ENCODE measurements at places on chromosomes 3 and 15.

GRCh38 chr3:179464323-179465092, 13.2 kb upstream of the GNB4 start:
- peak; percentile 84 for DNase-seq

DNA sequence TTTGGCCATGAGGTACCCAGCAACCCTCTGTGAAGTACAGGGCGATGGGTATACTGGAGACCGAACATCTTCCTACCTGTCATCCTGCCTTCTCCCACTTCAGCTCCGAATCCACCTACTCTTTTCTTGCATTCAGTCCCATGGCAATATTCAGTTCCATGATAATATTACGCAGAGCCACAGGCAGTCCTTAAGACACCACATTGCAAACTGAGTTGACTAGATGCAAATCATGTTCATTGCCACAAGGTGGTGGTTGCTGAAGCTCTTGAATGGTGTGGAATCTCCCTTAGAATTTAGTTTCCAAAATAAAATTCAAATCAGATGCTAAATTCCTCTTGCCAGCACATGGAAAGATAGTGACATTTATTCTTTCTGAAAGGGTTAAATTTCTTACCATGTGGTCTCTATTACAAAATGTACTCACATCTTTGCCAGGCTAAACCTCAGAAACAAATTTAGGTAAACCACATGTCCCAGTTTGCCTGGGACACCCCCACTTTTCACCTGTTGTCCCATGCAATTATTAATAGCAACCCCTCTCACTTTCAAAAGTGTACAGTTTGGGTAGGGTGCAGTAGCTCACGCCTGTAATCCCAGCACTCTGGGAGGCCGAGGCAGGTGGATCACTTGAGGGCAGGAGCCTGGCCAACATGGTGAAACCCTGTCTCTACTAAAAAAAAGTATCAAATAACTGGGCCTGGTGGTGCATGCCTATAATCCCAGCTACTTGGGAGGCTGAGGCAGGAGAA, 1.7 kb upstream of the NME9 start:
- no peak for DNase-seq

GRCh38 chr3:65348398-65348995, 660.7 kb upstream of the ADAMTS9 start:
- no peak for DNase-seq

DNA sequence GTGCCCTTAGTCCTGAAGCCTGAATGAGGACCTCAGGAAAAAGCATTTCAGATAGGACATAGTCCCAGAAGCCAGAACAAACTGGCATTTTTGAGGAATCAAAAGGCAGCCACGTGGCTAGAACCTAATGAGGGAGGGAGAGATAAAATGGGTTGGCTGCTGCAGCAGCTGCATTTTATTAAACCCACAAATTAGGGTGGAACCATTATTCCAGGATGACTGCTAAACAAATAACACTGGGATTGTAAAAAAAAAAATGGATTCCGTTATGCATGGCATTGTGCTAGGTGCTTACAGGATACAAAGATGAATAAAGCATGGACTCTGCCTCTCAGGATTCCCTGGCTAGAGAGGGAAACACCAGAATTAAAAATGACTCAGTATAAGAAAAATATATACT, 141.5 kb downstream of the SATB1 start:
- DNase-seq, result no peak

GRCh38 chr3:38644016-38644661, 5.3 kb downstream of the SCN5A start:
- no peak for DNase-seq

DNA sequence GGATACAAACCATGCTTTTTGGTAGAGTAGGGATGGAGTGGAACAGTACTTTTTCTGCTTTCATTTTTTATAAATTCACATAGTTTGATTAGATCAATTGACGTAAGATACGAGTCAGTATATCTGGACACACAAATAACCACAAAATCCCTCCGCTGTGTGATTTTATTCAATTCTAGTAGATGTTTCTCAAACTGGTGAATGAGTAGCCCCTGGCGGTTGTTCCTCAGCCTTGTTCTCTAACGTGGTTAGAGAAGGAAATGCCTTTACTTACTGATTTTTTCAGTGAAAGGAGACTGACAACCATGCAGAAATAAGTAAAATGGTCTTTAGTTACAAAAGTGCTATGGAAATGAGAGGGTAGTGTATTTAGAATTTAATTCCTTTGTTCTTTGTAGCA, 161.0 kb downstream of the TCF12 start:
- DNase-seq, result no peak

DNA sequence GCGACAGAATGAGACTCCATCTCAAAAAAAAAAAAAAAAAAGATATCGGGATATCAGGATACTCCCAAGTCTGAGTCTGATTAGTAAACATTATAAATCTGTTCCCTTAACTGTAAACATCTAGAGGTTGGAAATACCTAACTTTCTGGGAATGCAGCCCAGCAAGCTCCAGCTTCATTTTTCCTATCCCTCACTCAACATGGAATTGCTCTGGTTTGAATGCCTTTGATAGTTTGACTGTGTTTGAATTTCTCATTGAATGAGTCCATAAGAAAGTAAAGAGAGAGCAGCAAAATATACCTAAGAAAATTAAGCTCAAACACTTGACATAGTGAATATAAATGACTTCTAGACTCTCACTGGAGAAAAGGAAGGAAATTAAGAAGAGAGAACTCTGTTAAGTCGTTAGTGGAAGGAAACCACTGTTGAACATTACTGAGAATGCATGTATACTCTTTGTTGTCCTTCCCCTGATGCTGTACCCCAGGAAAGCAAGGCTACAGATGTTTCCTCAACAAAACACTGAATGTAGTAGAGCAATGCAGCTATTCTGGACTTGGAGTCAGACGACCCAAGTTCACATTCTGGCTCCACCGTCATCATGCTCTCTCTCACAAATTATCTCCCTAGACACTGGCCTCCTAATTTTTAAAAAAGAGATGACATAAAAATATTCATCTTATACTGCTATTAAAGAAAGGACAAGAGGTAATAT, 62.4 kb downstream of the CD200 start:
- DNase-seq, result no peak

DNA sequence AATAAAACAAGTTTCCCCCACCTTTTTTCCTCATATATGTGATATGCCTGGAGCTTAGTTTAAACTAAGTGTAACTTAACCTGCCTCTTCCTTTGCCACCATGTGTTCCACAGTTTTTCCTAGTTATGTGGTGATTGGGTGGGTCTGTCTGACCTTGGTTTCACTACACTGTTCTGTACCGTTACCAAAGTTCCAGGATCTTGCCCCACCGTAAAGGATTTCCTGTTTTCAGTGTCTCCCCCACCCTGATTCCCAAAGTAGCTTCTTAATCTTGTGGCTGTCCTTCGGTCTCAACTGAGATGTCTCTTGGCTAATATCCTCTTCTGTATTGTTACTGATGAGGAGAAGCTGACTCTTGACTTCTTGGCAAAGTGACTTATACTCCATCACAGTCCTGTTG, 6.4 kb upstream of the MGA start:
- DNase-seq, result no peak

DNA sequence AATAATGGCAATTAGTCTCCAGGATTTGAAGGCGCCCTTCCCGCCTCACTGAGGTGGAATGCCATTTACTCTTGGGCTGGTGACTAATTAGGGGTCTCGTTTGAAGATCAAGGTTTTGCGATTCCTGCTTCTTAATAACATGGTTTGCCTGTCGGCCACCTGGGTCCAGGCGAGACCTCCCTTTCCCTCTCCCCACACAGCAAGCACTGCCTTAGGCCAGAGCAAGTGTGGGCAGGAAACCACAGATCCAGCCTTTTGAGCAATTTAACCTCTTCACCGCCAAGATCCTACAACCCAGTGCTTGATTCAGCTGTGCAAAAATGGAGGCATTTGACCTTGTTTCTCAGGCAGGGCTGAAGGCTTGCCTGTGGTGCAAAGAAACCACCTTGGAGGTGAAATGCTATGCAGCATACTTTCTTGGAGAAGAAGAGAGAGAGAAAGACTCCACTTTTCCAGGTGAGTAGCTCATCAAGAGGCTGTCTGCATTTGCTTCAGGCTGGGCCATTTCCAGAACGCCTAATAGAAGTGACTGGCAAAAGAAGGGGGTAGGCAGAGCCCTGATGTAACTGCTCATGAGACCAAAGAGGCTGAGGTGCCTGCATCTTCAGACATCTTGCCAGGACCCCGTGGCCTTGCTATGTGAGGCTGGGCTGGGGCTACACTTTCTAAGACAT, 34.1 kb upstream of the WNT5A start:
- peak; percentile 63 for DNase-seq

DNA sequence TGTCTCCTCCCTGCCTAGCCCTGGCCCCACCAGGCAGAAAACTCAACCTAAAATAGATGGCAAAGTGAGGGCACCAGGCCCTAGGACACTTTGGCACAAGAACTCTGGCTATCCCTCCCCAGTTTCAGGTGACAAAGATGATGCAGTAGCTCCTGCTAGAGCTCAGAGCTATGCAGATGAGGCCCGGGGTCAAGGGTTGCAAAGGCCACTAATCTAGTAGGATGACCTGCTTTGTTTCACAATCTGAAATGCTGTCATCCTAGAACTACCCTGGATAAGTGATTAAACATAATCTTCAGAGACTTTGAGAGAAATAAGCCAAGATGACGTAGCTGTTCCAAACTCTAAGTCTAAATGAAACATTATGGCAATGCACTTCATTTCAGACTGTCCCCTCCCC, 24.0 kb upstream of the PIK3R4 start:
- DNase-seq, result no peak

- DNase-seq, result no peak
Measured at GRCh38 chr3:74403307-74403706, 211.2 kb downstream of the CNTN3 start.

GRCh38 chr3:141100112-141100511, 49.0 kb downstream of the SPSB4 start:
- no peak for DNase-seq

DNA sequence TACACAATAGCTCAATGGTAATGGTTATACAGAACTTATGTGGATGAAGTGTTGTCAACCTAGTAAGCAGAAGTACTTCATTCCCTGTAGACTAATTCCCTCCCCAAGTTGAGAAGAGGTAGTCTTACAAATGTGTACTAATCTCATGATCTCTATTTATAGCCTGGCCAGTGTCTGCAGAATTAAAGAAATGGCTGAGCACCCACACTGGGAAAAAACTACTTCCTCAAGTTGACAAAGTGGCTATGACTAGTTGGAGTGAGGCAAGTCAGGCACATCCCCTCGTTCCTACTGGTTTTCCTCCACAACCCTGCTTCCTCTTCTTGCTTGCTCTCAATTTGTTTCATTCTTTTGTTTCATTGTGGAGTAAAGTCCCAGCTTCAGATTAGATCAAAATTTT, 566.7 kb upstream of the ZNF717 start:
- DNase-seq, result no peak

- no peak for DNase-seq
Measured at GRCh38 chr3:65479990-65480389, 558.7 kb downstream of the MAGI1 start.

- DNase-seq, result no peak
Measured at GRCh38 chr3:169760479-169760878, 4.4 kb downstream of the TERC start.

- DNase-seq, result no peak
Measured at GRCh38 chr3:173395073-173395411, 2.5 kb upstream of the NLGN1 start.

DNA sequence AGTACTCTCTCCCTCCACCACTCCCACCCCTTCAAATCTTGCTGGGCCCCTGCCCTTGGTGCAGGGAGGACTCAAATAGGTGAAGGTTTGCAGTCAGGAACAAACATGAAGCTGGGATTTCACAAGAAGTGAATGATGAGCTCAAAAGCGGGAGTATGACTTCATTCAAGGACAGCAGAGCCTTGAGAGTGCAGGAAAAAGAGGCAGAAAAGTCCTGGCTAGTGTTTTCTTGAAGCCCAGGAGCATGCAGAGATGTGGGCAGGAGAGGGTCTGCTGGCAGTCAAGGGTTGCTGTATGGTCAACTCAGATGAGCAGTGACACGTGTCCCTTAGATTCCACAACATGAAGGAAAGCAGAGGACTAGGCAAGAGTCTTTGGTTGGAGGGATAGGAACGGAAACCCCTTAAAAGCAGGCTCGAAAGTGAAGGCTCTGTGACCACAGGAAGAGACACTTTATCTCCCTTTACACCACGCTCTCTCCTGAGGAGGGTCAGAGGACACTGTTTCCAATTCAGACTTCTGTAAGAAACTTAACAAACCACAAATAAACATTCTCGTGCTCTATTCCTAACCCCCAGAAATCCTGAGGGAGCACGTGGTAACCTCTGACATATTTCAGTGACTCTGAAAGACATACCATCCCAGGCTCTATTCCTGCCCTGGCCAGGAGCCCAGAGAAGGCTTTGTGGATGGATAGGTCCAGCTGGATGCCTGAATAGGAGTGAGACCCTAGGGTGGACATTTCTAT, 168.0 kb upstream of the NDN start:
- no peak for DNase-seq

DNA sequence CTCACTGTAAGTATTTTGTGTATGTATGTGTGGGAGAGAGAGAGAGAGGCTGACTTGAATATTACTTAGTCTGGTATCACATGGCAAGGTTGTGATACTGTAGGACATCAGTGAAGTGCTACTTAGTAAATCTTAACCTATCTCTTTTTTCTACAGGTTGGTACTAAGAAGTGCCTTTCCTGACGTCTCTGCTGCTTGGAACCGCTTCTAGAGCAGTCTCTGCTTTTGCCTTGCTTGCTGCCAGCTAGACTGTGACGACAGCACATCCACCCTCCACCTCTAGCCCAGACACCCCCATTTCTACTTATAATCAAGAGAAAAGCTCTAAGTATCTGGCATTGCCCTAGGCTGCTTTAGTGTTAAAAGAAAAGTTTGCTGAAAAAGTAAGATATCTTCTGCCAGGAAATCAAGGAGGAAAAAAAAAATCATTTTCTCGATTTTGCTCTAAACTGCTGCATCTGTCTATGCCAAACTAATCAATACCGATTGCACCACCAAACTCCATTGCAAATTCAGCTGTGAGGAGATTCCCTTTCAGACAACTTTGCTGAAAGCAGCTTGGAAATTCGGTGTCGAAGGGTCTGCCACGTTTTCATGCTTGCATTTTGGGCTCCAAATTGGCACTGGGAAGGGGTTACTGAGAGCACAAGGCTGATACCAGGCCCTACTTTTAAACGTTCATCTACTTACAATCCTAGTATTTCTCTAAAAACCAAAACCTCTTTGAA, 30.7 kb downstream of the MBNL1 start:
- DNase-seq, result no peak

- DNase-seq, result no peak
Measured at GRCh38 chr3:114108137-114108536, 51.6 kb downstream of the QTRT2 start.

- DNase-seq, result no peak
Measured at GRCh38 chr3:20353286-20353685, 167.3 kb upstream of the SGO1 start.

GRCh38 chr15:93168910-93169309, 79.9 kb upstream of the RGMA start:
- no peak for DNase-seq

DNA sequence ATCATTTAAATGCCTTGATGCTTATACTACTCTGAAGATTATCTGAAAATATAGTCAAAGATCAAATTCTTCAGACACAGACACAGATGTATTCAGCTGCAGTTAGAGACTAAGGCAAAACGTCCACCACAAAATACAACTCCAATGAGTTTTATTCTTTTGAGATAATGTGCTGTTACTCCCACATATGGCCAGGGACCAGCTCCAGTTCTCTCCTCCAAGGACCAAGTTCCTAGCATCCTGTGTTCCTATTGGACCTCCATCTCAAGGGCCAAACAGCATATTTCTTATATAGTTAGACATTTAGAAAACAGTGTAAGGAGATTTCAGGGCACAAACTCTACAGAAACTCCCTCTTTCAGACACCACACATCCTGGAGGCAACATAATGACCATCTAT, 27.1 kb downstream of the IP6K1 start:
- no peak for DNase-seq

- no peak for DNase-seq
Measured at GRCh38 chr3:16084887-16085286, 89.6 kb upstream of the GALNT15 start.

GRCh38 chr15:55518641-55519040, 10.6 kb upstream of the DNAAF4 start:
- no peak for DNase-seq
